ENCODE measurements at places on chromosomes 3 and 15.

- no peak for DNase-seq
Measured at GRCh38 chr3:16944356-16944755, 59.6 kb downstream of the PLCL2 start.

DNA sequence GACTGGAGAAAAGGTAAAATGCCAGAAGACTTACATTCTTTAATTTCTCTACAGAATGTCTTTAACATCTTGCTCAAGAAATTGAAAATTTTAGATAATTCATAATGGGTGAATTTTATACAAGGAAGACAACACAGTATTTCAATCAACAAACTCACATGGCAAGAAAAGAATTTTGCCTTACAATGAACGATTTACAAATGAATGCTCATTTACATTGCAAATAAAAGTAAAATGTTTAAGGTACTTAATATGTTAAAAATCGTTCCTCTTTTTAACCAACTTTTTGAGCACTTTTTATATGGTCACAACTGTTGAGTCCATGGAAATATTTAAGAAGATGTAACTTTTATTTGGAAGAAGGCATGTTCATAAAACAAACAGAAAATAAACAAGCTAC is 174.8 kb upstream of the UBE2E2 start:
- no peak for DNase-seq

- DNase-seq = no peak
Measured at GRCh38 chr3:48563382-48563918, at the start of gene UCN2. UCN2 (minus strand) TSS chr3:48563781; CDS start chr3:48563124, 657 bp downstream.

- no peak for DNase-seq
Measured at GRCh38 chr3:14518432-14518802, 21.7 kb downstream of the GRIP2 start.

- no peak for DNase-seq
Measured at GRCh38 chr3:109284071-109284470, 32.2 kb downstream of the DPPA2 start.

GRCh38 chr15:74252721-74253120 is 16.6 kb downstream of the CCDC33 start:
- DNase-seq = no peak

- DNase-seq = peak; percentile 39
Measured at GRCh38 chr3:160403028-160403545, 3.6 kb downstream of the SMC4 start.

DNA sequence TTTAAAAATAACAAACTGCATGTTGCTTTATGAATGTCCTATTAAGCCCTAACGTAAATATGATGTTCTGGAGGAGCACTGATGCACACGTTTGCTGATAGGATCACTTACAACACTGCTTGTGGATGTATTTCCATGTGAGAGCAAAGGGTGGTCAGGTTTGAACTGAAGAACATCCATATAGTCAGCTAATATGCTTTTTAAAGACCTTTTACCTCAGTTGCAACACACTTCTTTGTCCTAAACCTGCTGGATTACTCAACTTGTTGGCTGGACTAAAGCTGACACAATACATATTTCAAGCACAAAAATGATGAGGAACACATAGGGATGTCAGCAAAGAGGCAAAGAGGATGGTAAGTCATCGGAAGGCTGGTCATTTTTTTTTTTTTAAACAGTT is 186.6 kb downstream of the TIGIT start:
- no peak for DNase-seq

DNA sequence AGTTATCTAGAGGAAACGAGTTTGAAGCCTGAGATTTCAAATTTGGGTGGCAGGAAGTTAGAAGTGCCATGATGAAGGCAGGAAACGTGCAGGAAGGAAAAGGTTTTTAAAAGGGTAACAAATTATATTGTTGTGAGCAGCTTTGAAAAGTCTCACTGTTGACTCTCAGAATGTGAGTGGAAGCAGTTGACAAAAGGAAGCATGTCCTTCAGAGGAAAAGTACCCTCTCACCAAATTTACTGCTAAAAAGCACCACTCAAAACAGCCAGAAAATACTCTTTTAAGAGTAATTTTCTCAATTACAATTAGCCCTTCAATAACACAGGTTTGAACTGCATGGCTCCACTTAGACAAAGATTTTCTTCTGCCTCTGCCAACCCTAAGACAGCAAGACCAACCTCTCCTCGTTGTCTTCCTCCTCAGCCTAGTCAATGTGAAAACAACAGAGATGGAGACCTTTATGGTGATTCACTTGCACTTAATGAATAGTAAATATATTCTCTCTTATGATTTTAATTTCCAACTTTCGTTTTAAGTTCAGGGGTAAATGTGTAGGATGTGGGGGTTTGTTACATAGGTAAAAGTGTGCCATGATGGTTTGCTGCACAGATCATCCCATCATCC is 117.1 kb upstream of the LIPC start:
- no peak for DNase-seq

- DNase-seq = no peak
Measured at GRCh38 chr3:149374793-149375500, 2.5 kb downstream of the TM4SF1 start.

GRCh38 chr3:72520690-72521308 is 327.4 kb downstream of the SHQ1 start:
- DNase-seq = no peak

GRCh38 chr3:16675805-16676204 is 70.6 kb upstream of the DAZL start:
- no peak for DNase-seq

- no peak for DNase-seq
Measured at GRCh38 chr15:74589826-74590225, 25.8 kb upstream of the CLK3 start.

GRCh38 chr3:122916580-122916979 is 111.0 kb downstream of the SEMA5B start:
- no peak for DNase-seq

- DNase-seq = no peak
Measured at GRCh38 chr3:29763115-29763514, 482.2 kb downstream of the RBMS3 start.
